ENCODE measurements at places on chromosomes 11 and 22. TPM values are rescaled to one million over a fixed set of nuclear protein-coding genes. Genes with fewer than 3 reads are reported as not detected.

- H3K4me3 ChIP-seq = no peak overlapping the region
- no peaks in the 10 kb centered on the region for H3K27me3 ChIP-seq
- H3K4me1 ChIP-seq = peaks cover 31% of the 10 kb centered on the region
- no peaks in the 10 kb centered on the region for H3K36me3 ChIP-seq
Measured at GRCh38 chr22:27668828-27669797, 132.4 kb downstream of the MN1 start.

Gene RNF215
- 39.8 TPM for total RNA-seq

DNA sequence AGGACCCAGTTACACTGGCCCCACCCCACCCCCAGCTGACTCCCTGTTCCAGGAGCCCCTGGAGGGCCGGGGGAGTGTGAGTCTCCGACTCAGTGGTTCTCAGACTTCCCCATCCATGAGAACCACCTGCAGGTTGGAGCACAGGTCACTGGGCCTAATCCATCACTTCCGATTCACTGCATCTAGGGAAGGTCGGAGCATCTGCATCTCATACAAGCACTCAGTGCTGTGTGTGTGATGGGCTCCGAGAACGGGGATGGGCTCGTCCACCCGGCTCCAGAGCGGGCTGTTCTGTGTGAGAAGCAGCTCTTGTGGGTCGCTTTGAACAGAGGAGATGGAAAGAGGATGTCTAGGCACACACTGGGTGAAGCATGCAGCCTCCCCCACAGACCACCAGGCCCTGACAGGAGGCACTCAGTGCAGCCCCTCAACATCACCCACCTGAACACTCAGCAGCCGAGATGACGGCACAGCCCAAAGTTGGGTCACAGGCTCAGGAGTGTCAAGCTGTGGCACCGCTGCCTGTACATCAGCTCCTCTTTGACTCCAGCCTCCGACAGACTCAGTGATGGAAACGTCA lies 541.4 kb downstream of the BRD1 start:
- H3K27me3 ChIP-seq = no peaks in the 10 kb centered on the region
- H3K4me1 ChIP-seq = no peaks in the 10 kb centered on the region
- H3K27ac ChIP-seq = no peak overlapping the region
- no peaks in the 10 kb centered on the region for H3K36me3 ChIP-seq
- no peak for DNase-seq

- no peak for DNase-seq
- no peak overlapping the region for H3K27ac ChIP-seq
- no peaks in the 10 kb centered on the region for H3K27me3 ChIP-seq
- no peak overlapping the region for H3K4me3 ChIP-seq
- H3K36me3 ChIP-seq = no peaks in the 10 kb centered on the region
Measured at GRCh38 chr11:80007616-80008015, 566.8 kb upstream of the TENM4 start.

DNA sequence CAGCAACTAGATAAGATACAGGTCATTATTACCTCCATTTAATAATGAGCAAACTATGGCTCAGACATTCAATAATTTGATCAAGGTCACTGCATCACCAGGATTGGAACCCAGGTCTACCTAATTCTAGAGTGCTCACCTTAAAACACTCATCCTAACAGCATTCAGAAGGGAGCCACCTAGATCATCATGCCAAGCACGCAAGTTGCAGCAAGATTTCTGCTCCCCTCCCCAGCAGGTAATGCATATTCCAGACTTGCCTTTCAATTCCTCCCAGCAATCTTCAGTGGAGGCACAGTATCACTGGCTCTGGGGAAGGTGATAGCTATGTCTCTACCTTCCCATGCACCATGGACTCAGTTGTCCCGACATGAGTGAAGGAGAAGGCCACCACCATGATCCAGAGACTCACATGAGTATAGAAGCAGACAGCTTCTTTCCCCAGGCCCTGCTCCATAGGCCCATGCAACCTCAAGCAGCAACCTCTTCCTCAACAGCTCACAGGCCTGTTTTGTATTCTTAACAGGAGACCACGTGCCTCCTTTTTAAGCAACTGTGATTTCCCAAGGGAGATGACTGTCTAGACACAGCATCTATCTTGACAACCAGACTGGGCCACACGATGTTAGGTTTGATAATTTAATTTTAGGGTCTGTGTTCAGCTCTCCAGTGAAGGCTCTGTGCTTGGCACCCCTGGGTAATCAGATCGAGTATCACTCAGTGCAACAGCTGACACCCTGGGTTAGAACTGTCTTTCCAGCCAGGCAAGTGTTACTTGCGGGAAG lies 36.4 kb downstream of the RAB30 start:
- DNase-seq = no peak
- H3K27me3 ChIP-seq = no peaks in the 10 kb centered on the region
- H3K4me1 ChIP-seq = peaks cover 17% of the 10 kb centered on the region
- no peaks in the 10 kb centered on the region for H3K36me3 ChIP-seq
- no peak overlapping the region for H3K4me3 ChIP-seq
- H3K27ac ChIP-seq = peak overlapping the region; percentile 43

DNA sequence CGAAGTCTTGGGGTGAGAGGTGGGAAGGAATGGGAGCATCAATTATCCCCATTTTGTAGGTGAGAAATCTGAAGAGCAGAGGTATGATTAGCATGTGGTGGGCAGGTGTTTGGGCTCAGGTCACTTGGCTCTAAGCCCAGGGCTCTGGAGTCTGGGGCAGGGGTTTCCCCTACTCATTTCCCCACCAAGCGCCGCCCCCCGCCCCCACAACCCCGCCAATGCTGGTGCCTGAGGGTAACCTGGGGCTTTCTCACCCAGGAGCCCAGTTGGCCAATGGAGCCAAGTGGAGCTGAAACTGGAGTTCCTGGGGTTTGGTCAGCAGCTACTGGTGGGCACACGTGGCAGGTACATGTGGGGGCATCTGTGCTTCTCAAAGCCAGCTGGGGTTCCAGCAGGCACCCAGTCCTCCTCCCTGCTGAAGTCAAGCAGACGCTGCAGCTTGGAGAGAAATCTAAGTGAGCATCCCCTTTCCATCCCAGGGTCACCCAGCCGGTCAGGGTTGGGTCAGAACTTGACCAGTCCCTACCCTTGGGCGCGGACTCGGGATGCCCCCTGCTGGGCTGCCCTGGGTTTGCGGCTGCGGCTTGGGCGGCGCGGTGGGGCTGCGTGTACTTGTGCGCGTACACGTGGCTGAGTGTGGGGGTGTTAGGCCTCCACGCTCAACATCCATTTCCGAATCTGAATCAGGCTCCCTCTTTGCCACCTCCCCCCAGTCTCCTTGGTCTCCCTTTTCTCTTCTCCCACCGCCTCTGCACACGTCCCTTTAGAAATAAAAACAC lies 1.7 kb upstream of the CHRM1 start:
- H3K27me3 ChIP-seq = peaks cover 40% of the 10 kb centered on the region
- peak; percentile 30 for DNase-seq
- no peak overlapping the region for H3K4me3 ChIP-seq

GRCh38 chr11:83574519-83574918 lies 288.4 kb upstream of the CCDC90B start:
- H3K27me3 ChIP-seq = no peaks in the 10 kb centered on the region
- DNase-seq = no peak
- H3K36me3 ChIP-seq = no peaks in the 10 kb centered on the region
- H3K4me1 ChIP-seq = no peaks in the 10 kb centered on the region
- H3K27ac ChIP-seq = no peak overlapping the region

Gene GTSE1
- 4.4 TPM for total RNA-seq

- peaks cover 21% of the 10 kb centered on the region for H3K4me1 ChIP-seq
- DNase-seq = peak; percentile 10
- H3K27ac ChIP-seq = peak overlapping the region; percentile 98
- H3K4me3 ChIP-seq = peak overlapping the region; percentile 95
- H3K27me3 ChIP-seq = no peaks in the 10 kb centered on the region
- no peaks in the 10 kb centered on the region for H3K36me3 ChIP-seq
Measured at GRCh38 chr11:130315354-130315970, 745 bp upstream of the ZBTB44 start.

Gene KRTAP5-8
- not detected for total RNA-seq

GRCh38 chr11:117146521-117146920 lies 2.4 kb downstream of the PAFAH1B2 start:
- H3K27me3 ChIP-seq = no peaks in the 10 kb centered on the region
- no peak for DNase-seq
- peaks cover 12% of the 10 kb centered on the region for H3K4me1 ChIP-seq

DNA sequence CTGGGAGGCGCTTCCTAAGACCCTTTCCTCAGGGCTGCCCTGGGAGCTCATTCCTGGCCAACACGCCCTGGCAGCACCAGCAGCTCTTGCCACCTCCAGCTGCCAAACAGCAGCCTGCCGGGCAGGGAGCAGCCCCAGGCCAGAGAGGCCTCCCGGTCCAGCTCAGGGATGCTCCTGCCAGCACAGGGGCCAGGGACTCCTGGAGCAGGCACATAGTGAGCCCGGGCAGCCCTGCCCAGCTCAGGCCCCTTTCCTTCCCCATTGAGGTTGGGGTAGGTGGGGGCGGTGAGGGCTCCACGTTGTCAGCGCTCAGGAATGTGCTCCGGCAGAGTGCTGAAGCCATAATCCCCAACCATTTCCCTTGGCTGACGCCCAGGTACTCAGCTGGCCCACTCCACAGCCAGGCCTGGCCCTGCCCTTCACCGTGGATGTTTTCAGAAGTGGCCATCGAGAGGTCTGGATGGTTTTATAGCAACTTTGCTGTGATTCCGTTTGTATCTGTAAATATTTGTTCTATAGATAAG lies 7.6 kb downstream of the SLC39A13 start:
- H3K27me3 ChIP-seq = no peaks in the 10 kb centered on the region
- no peak overlapping the region for H3K4me3 ChIP-seq
- no peak for DNase-seq
- H3K27ac ChIP-seq = peak overlapping the region; percentile 66

Gene GSTT2
- 5.2 TPM for total RNA-seq

Gene KDM4E
- not detected for total RNA-seq

DNA sequence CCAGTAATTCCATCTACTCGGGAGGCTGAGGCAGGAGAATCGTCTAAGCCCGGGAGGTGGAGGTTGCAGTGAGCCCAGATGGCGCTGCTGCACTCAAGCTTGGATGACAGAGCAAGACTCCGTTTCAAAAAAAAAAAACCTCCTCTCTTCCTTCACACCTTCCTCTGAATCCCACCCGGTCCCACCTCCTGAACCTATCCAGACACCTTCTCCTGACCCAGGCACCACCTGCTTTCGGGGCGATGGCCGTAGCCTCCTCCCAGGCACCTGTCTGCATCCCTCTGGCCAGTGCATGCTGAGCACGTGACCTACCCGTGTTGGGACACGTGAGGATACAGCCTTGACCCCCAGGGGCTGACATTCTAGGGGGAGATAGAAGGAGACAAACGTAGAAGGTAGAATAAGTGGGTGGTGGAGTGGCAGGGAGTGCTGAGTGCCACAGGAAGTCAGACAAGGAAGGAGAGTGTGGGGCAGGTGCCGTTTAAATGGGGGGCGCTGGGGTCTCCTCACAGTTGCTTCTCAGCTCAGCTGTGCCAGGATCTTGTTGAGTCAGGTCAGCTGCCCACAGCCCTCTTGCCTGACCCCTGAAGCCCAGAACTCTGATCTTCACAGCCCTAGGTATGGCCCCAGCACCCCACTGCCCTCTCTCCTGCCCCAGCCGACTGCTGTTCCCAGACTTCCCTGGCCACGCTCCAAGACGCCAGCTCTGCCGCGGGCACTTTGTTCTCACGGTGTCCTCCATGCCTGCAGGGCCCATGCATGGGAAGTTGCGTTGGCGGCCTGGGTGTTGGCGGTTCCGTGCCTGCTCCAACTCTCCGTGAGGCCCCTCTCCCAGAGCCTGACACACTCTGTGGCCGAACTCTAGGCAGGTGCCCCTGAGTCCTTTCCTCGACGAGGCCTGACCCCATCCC lies 1.2 kb upstream of the MIOX start:
- H3K36me3 ChIP-seq = no peaks in the 10 kb centered on the region
- H3K4me3 ChIP-seq = no peak overlapping the region
- peaks cover 28% of the 10 kb centered on the region for H3K27me3 ChIP-seq

DNA sequence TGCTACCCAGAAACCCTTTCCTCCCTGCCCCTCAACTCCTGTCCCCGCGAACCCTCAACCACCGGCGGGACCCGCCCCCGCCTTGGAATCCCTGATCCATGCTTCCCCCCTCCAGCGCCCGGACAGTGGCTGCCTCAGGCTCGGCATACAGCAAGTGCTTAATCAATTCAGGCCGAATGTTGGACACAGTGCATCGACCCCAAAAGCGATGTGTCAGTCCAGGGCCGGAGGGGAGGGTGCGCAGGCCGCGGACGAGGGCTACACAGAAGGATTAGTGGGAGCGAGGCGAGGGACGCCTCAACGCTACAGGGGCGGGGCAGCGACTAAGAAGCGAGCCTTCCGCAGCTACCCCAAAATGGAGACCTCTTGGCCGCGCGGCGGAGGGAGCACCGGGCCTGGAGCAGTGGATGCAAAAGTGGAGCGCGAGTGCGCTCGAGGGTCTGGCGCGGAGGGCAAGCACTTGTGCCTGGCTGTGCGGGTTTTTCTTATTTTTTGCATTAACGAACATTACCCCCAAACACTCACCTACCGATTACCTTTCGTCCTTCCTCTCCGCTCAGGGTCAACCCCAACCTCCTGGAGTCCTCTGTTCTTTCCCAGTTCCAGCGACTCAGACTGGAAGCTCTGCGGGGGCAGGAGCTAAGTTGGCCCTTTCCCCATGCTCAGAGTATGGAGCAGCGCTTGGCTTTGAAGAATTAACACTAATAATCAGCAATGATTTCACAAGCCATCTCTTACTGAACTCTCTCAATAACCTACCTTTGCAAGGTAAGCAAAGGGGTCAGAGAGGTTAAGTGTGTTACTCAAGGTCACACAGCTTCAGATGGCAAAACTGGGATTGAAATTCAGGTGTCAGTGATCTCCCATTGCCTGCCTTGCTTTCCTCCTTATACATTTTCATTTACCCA lies 30.0 kb upstream of the WNT11 start:
- H3K27me3 ChIP-seq = no peaks in the 10 kb centered on the region
- H3K36me3 ChIP-seq = no peaks in the 10 kb centered on the region
- peak; percentile 81 for DNase-seq
- H3K4me1 ChIP-seq = peaks cover 3% of the 10 kb centered on the region
- H3K4me3 ChIP-seq = peak overlapping the region; percentile 82

- no peaks in the 10 kb centered on the region for H3K36me3 ChIP-seq
- H3K27me3 ChIP-seq = no peaks in the 10 kb centered on the region
Measured at GRCh38 chr11:96260067-96260511, 82.9 kb downstream of the MAML2 start.

GRCh38 chr11:91946397-91946951 lies 278.1 kb upstream of the FAT3 start:
- H3K4me1 ChIP-seq = no peaks in the 10 kb centered on the region
- no peaks in the 10 kb centered on the region for H3K27me3 ChIP-seq
- no peak for DNase-seq
- no peak overlapping the region for H3K27ac ChIP-seq
- no peaks in the 10 kb centered on the region for H3K36me3 ChIP-seq

Gene SOX6
- total RNA-seq = 9.6 TPM

DNA sequence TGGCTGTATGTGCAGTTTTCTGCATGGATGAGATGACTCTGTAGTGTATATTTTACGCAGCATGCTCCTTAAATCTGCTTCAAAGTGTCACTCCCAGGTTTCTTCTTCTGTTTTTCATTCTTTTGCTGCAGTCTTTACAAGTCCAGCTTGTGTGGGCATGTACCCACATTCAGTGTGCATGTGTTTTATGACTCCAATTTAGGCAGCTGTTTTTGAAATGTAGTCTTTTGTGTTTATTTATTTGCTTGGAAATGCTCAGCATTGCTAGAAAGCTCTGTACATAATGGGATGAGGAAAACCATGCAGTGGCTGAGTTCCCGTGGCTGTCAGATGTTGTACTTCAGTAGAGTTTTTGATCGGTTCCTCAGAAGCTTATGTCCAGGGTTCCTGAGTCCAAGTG lies 138.5 kb downstream of the ARHGAP42 start:
- no peak overlapping the region for H3K27ac ChIP-seq
- H3K4me3 ChIP-seq = no peak overlapping the region
- peaks cover 64% of the 10 kb centered on the region for H3K4me1 ChIP-seq
- no peaks in the 10 kb centered on the region for H3K27me3 ChIP-seq
- H3K36me3 ChIP-seq = no peaks in the 10 kb centered on the region
- no peak for DNase-seq

GRCh38 chr11:110032259-110032658 lies 60.9 kb upstream of the ZC3H12C start:
- H3K27ac ChIP-seq = no peak overlapping the region
- H3K36me3 ChIP-seq = no peaks in the 10 kb centered on the region
- peaks cover 9% of the 10 kb centered on the region for H3K4me1 ChIP-seq
- DNase-seq = no peak
